Stimulated activated CD4-positive, alpha-beta T cell treated with anti-CD3 and anti-CD28 coated beads, TNF-alpha, amount 100 ng/mL, for 1 hour (primary cell): ENCODE measurements at places on chromosomes 12 and 14.

DNA sequence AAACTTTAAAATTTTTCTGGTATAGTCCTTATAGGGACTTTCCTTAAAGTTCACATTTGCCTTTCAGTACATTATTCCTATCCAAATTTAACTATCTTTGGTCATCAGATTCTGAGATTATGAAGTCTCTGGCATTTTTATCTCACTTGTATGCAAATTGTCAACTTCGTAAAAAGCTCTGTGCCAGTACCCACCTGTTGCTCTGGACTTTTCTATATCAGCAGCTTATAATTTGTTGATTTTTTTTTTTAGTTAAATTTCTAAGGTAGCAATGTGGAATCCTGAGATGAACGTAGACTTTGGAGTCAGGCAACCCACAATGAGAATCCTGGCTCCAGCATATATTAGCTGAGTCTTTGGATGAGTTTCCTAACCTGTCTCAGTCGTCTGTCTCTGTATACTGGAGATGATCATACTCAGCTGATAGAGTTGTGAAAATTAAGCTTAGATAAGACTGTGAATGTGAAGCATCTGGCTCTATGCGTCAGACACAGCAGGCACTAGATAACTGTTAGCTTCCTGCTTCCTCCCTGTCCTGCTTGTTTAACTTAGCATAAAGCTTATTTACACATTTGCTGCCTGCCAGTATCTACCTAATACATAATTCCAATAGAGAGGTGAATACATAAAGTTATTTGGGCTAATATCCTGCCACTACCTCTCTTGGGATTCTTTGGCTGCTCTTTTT is 59.8 kb downstream of the MARK3 start:
- no peak for DNase-seq

- DNase-seq: no peak
These were observed 59.4 kb downstream of the ZNF664 start for GRCh38 chr12:124032265-124032886.

DNA sequence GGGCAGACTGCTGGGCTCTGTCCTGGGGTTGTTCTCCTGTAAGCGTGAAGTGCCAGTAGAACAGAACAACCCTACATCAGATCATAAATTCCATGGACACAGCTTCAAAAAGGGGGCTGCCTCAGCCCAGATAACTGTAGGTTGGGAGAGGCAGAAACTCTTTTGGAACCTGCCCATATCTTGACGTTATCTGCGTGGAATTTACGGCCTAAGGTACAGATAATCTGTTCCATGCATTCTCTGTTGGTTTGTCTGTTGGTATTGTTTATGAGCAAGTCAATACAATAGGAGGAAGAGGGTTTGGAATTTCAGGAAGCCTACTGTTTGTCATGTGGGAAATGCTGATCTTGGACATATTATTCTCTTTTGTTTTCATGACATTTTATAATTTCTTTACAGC is 36.7 kb downstream of the SLC25A47 start:
- DNase-seq: no peak

DNA sequence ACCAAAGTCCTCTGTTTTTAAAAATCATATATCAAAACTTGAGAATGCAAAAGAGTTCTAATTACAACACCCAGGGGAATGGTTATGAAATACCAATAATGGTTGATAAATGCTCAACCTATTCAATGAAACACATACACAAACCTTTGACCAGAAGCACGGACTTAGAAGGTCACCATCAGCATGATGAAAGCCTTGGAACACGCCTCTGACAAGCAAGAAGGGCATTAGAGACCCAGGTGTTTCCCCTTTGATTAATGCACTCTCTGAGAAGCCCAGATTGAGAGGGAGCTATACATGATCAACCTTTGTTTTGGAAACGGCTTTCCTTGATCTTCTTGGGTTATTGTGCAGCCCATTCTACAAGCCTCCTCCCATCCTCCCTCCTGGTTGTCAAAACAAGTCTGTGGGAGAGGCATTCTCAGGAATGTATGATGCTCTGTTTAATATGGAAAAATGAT is 69.0 kb downstream of the ZFP36L1 start:
- no peak for DNase-seq

DNA sequence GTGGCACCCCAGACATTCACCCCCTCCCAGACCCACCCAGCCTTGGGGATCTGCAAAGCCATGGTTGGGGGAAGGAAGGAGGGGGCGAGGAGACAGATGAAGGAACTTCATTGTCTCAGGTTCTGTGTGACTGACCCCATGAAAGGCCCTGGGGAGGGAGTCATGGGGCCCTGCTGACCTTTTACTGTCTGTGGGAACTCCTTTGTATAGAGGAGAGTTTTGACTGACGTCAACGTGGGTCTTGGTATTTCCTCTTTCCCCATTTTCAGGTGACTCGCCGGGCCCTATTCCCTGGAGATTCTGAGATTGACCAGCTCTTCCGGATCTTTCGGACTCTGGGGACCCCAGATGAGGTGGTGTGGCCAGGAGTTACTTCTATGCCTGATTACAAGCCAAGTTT is 3.1 kb upstream of the RAB5B start:
- DNase-seq: no peak

- no peak for DNase-seq
These were observed 14.0 kb downstream of the CCDC62 start for GRCh38 chr12:122788387-122788786.

DNA sequence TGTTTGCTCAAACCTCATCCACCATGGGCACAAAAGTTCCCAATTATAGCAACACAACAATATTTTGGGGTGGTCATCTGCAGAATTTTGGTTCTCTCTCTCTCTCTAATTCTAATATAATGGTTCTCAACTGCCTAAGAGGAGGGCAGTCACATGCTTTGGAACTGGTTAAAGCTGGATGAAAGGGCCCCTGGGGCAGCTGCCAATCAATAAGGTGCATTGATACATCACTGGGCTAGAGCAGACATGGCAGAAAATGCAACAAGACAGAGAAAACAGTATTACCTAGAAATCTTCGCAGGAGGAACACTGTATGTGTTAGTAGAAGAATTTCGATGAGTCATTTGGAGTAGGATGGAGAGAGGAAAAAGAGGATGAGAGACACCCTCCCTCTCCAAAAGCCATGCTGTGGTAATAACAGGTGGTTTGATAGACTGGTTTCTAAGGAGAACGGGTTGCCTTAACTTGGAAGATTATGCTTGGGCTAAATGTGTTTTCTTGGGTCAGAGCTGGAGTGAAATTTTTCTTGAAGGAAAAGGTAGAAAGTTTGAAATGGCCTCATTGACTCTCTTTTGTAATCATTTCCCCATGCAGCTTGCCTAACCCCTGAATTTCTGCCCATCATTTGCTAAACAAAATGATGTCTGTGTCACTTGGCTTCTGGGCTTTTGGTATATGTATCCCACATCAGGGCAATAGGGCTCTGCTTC is 67.1 kb upstream of the HIF1A start:
- no peak for DNase-seq

DNA sequence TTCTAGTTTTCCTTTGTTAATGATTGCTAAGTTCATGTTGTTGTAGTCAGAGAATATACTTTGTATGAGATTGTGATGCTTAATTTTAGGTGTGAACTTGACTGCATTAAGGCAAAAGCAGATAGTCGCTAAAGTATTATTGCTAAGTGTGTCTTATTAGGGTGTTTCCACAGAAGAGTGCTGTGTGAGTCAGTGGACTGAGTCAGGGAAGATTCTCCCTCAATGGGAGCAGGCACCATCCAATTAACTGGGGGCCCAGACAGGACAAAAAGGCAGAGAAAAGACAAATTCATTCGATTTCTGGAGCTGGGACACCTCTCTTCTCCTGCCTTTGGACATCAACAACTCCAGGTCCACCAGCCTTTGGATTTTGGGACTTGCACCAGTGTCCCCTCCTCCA is 48.5 kb downstream of the BAZ1A start:
- no peak for DNase-seq

- no peak for DNase-seq
These were observed 60.0 kb downstream of the FAR2 start for GRCh38 chr12:29208936-29209701.

GRCh38 chr14:22489244-22489545 is 99.8 kb downstream of the DAD1 start:
- no peak for DNase-seq

GRCh38 chr14:96793547-96793946 is 3.6 kb upstream of the VRK1 start:
- no peak for DNase-seq

GRCh38 chr12:108381787-108382436 is 42.8 kb upstream of the CMKLR1 start:
- DNase-seq: no peak

GRCh38 chr14:34710744-34711143 is 3.6 kb downstream of the CFL2 start:
- DNase-seq: no peak

GRCh38 chr14:62946221-62946620 is 99.0 kb downstream of the KCNH5 start:
- DNase-seq: no peak
